ENCODE measurements at places on chromosomes 7 and 10.
A peak's percentile ranks its signal among the peaks of the same experiment; 100 is the strongest.

GRCh38 chr10:49173853-49174252 is 14.3 kb downstream of the TMEM273 start:
- no peak for DNase-seq

DNA sequence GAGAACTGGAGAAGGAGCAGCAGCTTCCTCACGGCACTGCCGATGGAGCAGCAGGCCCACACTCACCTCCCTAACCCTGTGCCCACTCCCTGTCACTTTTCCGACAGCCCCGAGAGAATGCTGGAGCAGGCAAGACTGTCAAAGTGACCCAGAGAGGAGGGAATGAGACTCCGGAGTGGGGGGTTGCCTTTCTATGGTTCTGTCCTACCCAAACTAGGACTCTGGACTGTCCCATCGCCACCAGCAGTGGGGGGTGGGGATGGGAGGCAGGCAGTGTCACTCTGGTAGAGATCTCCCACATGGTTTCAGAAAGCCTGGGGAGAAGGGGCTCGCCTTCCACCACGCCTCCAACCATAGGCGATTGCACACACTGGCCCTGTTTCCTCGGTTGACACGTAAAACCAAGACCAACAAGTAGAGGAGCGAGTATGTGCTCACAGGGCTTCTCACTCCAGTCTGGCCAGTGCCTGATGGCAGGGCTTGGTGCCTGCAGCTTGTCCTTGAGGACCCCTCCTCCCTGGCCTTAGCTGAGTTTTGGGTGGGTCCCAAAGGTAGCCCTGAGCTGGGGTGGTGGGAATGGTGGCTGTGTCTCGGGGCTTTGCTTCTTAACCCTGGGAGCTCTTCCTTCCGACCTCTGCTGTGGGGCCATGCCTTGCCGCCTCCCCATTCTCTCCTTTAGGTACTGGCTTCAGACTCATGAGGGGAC is 148.5 kb downstream of the PTPN20 start:
- no peak for DNase-seq

DNA sequence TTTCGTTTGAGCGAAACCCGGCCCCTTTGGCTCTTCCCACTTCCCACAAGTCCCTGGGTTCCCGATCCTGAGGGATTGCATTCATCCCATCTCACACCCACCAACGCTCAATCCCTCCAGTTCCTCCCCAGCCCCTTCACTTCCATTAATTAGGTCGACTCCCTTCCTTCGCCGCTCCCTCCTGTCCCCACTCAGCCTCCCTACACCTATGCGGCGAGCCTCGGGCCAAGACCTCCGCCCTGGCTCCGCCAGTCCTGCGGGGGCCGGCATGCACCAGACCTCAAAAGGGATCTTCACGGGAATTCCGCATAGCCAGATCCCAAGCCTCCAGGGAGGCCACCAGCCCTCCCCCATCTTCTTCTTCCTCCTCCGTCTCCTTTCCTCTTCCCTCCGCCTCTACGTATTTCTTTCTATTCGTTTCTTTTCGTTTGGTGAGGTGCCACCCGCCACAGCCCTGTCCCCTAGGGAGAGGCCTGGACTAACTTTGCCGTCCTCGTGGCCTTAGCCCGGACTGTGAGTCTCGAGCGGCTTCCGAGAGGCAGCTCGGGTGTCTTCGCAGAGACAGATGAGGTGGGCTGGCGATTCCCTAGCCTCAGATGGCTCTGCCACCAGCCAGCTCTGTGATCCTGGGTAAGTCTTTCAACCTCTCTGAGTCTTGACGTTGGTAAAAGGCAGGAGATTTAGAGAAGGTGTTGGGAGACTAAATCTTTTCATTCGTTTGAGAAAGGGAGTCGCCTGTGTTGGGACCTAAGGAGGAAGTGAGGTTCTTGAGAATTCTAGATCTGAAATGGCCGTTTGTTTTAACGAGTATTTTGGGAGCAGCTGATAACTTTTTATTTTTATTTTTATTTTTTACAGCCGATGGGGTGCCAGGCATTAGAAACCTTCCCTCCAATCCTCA is 8.1 kb upstream of the LBX1 start:
- DNase-seq, result no peak

DNA sequence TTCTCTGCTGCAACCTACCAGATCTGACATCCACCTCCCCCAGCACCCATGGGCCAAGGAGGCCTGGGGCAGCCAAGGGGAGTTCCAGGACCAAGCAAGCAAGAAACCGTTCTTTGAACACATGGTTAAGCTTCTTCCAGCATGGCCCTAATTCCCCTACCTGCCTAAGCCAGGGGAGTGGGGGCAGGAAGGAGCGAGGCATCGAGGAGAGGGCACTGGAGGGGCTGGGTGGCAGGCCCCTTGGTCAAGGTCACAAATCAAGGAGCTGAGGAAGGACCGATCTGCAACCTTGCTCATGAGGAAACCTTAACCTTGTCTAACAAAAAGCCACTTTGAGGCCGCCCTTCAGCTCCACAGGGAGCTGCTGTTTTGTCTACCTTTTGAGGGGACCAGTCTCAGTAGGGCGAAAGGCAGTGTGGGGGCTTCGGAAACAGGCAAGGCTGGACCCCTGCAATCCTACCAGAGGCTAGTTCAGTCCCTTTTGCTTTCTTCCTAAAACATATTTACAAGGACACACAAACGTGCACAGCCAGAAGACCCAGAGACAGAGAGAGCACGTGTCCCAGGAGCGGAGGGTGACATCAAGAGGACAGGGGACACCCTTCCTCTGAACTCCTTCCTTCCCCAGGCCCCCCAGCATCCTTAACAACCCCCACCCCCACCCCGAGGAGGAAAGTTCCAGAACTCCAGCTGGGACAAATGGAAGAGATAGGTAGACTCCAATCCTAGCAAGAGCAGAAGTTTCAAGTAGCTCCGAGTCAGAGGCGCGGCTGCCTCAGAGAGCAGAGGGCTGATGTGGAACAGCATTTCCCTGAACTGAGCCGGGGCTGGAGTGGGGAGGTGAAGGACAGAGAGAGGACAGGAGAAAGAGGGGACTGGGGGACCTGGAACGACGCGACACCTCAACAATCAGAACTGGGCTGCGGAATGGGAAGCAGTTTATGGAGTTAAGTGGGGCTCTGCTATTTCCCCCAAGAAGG is 28.2 kb downstream of the SPOCK2 start:
- no peak for DNase-seq

GRCh38 chr10:26854524-26854923 is 6.2 kb downstream of the ABI1 start:
- no peak for DNase-seq

DNA sequence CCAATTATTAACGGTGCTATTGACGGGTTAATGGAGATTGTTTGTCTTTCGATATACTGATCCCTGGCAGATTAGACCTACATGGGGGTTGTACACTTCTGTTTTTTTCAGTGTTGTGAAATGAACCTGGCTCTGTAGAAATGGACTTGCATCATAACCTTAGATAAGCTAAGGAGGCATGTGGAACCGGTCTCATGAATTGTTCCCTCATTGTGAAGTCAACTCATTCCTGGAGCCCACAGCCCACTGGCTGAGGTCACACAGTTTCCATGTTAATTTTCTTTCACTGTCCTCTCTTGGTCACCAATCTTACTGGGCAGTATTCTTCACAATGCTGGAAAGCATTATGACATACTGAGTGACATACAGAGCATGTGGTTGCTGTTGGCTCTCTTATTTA is 202.8 kb downstream of the BMPER start:
- DNase-seq, result no peak

DNA sequence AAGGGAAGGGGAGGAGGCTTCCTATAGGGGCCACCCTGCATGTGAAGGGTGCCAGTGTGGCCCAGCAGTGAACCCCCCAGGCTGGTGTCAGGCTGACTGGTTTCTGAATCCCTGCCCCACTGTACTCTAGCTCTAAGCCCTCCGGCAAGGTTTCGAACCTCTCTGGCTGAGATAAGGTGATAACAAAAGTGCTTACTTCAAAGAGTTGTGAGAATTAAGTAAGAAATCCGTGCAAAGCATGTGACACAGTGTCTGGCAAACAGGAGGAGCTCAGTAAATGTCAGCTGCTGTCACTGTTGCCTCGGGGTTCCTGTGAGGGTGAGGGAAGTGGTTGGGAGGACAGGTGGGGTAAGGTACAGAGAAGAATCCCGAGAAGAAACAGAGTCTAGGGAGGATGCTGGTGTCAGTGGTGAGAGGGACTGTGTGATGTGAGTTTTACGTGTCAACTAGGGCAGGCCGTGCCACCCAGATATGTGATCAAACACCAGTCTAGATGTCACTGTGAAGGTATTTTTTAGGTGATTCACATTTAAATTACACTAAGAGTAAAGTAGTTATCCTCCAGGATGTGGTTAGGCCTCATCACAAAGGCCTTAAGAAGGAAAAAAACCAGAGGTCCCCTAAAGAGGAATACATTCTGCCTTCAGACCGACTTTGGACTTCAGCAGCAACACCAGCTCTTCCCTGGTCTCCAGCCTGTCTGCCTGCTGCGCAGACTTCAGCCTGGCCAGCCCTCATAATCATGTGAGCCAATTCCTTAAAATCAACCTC is 64.4 kb downstream of the BPGM start:
- DNase-seq, result peak; percentile 23

- peak; percentile 100 for DNase-seq
Measured at GRCh38 chr7:47786557-47787248, 161.6 kb downstream of the PKD1L1 start.

- no peak for DNase-seq
Measured at GRCh38 chr10:51653025-51653424, 46.4 kb downstream of the CSTF2T start.

- no peak for DNase-seq
Measured at GRCh38 chr10:95407546-95407945, 116.7 kb upstream of the PDLIM1 start.

DNA sequence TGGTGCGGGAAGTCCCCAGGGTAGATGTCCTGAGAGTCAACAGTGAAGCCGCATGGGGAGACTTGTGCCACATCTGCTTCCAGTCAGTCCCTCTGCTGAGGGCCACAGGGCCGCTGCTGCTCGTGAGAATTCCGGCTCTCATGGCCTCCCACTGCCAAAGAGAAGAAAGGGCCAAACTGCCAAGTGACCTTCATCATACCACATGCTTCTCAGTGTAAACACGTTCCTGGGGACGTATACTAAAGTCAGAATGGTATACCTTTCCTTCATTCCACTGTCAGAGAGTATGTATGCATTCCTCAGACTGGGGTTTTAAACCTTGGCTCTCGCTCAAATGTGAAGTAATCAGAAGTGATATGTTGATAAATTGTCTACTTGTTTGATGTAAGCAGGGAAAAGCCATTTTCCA is 52.8 kb upstream of the SEC61G start:
- DNase-seq, result no peak

GRCh38 chr10:2888403-2889004 is 178.8 kb upstream of the PFKP start:
- DNase-seq, result no peak

DNA sequence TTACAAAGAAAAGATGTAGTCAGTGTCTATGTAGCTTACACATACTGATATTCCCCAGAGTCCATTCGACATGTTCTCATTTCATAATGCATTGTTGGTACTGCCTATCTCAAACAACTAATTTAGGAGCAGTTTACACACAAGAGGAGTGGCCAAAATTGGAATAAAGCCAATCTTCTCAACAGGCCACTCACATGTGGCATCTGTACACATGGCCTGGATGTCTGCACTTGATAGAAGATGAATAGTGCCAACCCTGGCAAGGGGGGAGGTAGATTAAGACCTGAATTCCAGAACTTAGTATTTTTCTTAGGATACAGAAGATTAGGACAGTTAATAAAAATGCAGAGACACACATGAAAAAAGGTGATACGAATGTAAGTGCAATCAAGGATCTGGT is 125.3 kb upstream of the STARD3NL start:
- no peak for DNase-seq

- DNase-seq, result no peak
Measured at GRCh38 chr7:107622894-107623293, 37.7 kb upstream of the SLC26A4 start.

DNA sequence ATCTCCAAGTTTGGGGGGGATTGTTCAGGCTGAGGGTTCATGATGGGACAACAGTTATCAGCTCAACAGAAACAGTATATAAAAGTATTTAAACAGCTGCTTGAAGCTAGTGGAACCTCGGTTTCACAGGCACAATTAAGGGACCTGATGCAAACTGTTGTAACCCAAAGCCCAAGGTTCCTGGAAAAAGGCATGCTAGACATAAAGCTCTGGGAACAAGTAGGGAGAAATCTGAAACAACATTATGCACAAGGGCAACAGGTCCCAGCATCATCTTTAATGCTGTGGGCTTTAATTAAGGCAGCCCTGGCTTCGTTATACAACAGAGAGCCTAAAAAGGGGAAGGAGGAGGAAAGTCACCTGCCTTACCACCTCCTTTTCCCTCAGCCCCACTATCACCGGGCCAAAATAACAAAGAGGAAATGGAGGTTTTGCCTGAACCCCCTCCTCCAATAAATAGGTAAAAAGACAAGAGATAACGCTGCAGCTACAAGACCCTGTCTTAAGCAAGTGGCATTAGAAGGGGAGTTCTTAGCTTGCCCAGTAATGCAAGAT is 83.2 kb upstream of the GPR22 start:
- DNase-seq, result no peak
